SJCRH30 (cell line): ENCODE measurements at places on chromosomes 2 and 18. TPM values are rescaled to one million over a fixed set of nuclear protein-coding genes. Genes with fewer than 3 reads are reported as not detected.

- DNase-seq = peak; percentile 35
These were observed 41.2 kb downstream of the ASAP2 start for GRCh38 chr2:9247786-9248185.

DNA sequence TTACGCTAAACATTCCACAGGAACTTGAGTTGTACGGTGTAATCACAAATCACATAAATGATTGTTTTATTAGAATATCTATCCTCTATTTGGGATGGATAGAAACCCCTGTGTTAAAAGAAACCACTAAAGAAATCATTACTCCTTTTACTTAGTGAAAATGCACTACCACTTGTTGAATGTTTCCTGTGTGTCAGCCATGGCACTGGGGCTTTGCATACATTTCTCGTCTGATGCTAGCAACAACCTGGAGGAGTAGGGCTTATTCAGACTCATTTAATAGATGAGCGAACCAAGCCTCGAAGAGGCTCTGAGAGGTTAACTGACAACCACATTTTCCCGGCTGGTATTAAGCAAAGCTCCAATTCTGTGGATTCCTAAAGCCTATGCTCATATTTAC lies 60.5 kb upstream of the PELI1 start:
- DNase-seq = no peak

DNA sequence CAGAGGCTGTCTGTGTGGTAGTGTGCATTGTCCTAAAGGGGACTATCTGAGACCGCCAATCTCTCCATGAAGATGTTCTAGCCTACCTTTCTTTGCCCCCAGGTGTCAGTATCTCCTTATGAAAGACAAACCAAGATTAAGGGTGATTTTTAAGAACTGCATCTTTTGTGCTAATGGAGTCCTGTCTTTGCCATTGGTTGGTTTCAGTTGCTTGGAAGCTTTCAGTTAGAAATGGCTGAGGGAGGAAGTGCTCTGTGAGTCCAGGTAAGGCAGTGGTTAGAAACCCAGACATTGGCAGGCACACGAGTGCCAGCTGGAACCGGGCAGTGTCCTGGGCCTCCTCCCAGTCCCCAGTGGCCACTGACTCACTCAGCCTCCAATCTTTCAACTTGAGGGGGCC lies 111.3 kb downstream of the DOCK10 start:
- no peak for DNase-seq

DNA sequence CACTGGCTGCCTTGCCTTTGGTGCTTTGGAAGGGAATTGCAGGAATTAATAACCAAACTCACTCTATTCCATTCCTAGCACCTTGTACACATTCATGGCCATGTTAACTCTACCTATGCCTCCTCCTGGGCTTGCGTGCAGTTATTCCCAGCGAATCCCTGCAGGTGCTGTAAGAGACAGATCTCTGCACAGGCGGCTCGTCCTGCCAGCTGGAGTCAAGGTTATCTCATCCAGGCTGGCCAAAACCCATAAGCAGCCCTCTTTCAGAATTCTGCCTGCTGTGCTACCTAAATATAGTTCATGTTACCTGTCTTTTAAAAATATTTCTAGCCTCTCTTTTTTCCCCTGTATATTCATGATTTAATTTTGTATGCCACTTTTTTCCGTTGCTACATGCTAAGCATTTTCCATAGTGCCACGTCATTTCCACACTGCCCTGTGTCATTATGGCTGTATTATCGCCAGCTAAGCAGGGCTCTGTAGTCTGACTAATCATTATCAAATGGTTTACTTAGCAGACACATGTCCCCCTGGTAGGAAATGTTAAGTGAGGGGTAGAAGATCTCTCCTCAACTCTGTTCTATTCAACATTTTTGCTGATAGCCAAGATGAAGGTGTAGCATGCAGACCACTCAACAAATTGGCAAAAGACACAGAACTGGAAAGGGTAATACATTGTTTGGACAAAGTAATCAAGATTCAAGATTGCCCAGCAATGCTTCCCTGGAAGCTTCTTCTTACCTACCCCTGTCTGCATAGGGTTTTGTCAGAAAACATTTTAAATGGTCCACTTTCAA lies 79.7 kb upstream of the TAF1B start:
- no peak for DNase-seq

DNA sequence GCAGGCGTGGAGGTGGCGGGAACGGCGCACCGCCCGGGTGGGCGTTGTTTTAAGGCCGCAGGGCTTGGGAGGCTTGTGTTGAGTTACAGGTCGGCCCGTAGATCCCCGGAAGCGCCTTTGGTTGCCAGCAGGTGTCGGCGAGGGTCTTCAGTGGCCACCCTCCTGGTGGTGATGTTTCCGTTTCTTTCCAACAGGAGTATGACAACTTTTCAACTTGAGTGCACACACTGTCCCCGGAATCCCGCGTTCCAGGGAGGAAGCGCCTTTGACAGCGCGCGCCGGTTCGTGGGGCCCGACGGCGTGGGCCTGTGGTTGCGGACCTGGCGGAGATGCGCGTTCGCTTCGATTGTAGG lies 1.0 kb upstream of the HDAC4 start:
- no peak for DNase-seq

GRCh38 chr2:20619624-20620024 lies 31.3 kb downstream of the HS1BP3 start:
- no peak for DNase-seq

The TEKT4 gene
- total RNA-seq = not detected in 2 replicates

DNA sequence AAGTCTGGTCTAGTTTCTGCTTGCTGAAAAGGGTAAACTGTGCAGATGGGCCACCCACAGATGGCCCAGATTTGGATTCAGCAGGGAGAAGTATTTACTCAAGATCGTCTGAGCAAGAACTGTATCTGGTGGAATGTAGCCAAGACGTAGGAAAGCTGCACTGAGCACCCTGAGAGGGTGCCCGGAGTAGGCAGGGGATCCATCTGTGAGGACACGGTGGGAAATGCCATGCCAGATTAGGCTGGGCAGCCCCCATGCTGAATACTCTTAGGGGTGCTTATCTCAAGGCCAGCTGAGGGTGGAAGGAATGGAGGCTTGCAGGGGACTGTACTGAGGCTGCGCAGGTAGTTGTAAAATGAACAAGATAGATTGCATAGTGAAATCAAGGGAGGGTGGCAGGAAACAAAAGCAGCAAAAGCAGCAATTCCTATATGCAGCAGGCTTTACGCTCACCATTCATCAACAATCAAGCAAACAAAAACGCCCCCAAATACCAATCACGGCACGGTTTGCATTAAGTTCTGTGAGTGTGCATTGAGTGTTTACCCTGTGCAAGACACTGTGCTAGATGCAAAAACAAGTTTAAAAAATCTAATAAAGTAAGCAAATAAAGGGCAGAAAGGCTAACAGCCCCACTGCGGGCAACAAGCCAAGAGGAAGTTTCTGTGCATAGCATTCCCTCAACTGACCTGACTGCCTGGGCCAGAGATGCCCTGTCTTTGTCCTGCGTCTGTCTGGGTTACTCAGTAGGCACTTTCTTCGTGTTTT lies 32.2 kb upstream of the LPIN2 start:
- DNase-seq = peak; percentile 21

DNA sequence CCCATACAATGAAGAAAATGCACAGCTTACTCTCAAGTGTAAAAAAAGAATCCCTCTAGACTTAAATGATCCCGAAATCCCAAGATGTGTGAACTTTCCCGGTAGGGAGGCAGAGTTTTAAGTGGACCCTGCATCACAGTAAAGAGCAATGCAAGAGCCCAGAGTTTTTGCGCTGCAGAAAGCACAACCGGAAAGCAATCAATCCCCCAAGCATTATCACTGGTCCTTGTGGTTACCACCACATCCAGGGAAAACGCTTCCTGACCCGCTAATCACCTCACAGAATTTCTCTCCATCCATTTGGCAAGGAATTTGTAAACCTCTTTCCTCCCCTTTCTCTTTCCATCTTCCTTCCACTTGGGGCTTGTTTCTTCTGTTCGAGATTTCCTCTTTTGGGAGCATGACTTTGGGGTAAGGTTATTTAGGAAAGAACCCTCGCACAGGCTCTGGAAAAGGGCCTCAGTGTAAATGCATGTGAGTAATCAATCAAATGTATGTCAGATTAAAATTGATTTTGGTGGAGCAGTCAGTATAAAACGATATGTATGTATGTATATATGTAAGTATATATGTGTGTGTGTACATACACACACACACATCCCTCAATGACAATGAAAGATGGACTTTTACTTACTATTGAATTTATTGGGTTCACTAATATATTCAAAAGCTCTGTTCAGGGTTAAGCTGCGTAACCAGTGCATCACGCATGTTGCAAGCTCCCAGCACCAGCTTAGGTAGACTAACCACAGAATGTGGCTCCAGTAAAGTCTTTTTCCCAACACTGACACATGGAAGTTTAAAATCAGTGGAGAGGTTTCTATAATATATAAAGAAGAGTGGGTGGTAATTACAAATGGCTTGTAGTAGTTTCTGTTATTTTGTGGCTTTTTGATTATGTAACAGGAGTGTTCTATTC lies 1.6 kb downstream of the PLCL1 start:
- DNase-seq = no peak

GRCh38 chr2:230843132-230843531 lies 21.6 kb upstream of the ITM2C start:
- DNase-seq = no peak

The SIGLEC15 gene
- total RNA-seq = 0.10 TPM in 1 of 2 replicates, not detected in the other

- DNase-seq = no peak
These were observed 27.5 kb downstream of the COA5 start for GRCh38 chr2:98580656-98581284.

DNA sequence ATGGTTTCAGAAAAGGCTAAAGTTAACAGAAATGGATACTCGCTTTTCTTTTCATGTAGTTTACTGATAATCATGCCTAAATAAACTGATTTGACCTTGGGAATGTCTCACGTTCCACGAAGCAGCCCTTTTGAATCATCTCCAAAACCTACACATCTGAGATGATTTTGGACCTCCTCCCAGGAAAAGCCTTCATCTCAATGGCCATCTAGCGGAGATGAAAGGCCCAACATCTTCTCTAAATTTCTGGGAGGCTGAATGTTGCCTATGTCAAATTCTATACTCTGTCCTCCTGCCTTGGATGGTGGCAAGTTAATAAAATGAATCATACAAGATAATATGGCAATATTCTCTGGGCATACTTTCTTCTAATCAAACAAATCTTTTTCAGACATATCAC lies 448.5 kb downstream of the ZEB2 start:
- DNase-seq = no peak

The HOXD9 gene
- 3.9 and 4.4 TPM in 2 replicates for total RNA-seq

DNA sequence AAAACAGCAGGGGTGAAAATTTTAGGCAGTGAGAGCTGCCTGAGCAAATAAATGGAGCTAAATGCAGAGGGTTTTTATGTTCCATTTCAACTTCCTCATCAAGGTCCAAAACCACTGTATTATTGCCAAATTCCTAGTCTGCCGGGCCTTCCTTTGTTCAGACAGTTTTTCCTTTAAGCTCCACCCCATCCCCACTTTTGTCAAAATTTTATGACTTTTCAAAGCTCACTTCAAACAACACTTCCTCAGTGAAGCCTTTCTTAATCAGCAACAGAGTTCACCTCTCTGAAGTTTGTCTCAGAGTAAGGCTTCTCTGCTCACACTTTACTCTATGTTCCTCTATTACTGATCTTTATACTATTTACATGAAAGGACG lies 81.3 kb downstream of the CERKL start:
- DNase-seq = no peak

GRCh38 chr2:120675460-120676130 lies 60.1 kb upstream of the GLI2 start:
- peak; percentile 59 for DNase-seq

The CNRIP1 gene
- 17.5 and 20.8 TPM in 2 replicates for total RNA-seq

The CCDC138 gene
- 39.9 and 47.2 TPM in 2 replicates for total RNA-seq

DNA sequence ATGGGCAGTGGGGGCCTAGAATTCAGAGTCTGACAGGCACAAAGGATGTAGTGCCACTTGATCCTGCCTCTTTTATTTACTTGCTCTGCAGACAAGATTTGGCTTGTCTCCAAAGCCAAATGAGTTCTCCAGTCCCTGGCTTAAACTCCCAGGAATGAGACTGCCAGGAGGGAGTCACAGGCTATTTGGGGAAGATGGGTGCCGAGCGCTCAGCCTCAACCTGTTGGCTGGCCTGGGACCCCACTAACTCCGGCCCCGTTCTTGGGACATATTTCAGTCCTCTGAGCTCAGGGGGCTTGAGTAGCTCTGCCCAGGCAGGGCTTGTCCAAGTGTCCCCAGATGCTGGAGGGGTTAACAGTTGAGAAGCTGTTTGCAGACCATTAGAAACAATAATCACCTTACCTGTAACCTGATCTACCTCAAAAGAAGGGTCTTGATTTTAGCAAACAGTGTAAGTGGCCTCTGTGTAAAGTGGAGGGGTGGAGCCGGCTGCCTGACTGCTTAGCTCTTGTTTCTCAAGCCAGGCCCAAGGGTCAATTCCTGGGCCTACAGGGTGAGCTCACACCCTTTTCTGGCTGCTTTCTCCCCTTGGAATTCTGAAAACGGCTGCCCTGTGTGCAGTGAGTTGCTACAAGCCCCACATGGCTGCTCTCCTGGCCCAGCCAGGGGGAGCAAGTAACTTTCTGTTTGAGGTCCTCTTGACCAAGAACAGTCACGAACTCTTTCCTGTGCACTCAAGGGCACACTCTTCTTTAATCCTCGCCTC lies 27.1 kb upstream of the FZD5 start:
- DNase-seq = peak; percentile 65

- DNase-seq = peak; percentile 37
These were observed 2.0 kb downstream of the IGFBP2 start for GRCh38 chr2:216635171-216635570.

DNA sequence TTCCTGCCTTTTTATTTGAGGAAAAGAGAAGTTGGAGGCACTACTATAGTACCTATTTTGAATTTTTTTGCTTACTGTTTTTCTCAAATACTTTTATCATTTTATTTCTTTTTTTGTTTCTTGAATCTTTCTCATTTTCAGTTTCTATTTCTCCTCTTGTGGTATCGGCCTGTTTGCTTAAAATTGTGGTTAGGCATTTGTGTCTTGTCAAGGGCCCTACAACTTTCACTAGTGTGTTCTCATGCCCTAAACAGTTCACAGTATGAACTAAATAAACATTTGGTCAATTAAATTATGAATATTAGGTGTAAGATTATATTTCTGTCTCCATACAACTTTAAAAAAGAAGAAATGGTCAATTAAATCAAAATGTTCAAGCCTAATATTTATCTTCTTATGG lies 613.5 kb downstream of the MBD2 start:
- DNase-seq = no peak

- DNase-seq = no peak
These were observed 15.1 kb upstream of the DARS1 start for GRCh38 chr2:136000502-136000901.
